ENCODE measurements at places on chromosomes 1 and 21.

GRCh38 chr1:14616632-14617396, 18.3 kb downstream of the KAZN start:
- DNase-seq = no peak

DNA sequence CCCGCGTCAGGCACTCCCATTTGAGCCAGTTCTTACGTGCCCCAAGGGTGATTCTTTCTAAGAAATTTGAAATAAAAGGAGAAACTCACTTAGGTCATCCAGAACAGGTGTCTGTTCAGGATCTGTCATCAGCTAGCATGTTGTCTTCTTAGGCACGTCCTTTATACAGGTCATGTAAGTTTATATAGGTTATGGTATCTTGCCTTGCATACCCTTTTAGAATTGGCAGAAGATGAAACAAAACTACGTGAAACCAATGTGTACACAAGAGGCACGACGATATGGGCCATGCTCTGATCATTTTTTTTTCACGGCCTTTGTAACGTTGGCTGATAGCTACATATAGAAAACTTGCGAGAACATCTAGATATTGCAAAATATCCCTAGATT, 579 bp upstream of the GTF2B start:
- DNase-seq = no peak

- DNase-seq = no peak
These were observed 91.5 kb downstream of the UROD start for GRCh38 chr1:45103534-45103933.

GRCh38 chr1:185467122-185467521, 150.1 kb upstream of the IVNS1ABP start:
- DNase-seq = no peak

DNA sequence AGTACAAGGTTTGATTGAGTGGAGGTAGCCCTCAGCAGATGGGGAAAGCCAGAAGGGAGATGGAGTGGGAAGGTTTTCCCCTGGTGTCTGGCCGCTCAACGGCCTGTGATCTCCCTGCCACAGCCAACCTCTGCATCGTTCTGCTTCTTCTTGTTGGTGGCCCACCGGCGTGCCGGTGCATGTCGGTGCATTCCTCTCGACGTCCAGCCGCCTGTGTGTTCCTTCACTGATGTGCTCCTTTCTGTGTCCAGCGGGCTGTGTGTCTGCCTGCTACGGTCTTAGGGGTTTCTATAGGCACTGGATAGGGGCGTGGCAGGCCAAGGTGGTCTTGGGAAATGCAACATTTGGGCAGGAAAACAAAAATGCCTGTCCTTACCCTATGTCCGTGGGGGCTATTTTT, 101.0 kb downstream of the XPR1 start:
- no peak for DNase-seq

GRCh38 chr1:78319603-78320002, 171.2 kb upstream of the PTGFR start:
- no peak for DNase-seq

GRCh38 chr1:173009597-173009996, 41.1 kb downstream of the TNFSF18 start:
- no peak for DNase-seq

DNA sequence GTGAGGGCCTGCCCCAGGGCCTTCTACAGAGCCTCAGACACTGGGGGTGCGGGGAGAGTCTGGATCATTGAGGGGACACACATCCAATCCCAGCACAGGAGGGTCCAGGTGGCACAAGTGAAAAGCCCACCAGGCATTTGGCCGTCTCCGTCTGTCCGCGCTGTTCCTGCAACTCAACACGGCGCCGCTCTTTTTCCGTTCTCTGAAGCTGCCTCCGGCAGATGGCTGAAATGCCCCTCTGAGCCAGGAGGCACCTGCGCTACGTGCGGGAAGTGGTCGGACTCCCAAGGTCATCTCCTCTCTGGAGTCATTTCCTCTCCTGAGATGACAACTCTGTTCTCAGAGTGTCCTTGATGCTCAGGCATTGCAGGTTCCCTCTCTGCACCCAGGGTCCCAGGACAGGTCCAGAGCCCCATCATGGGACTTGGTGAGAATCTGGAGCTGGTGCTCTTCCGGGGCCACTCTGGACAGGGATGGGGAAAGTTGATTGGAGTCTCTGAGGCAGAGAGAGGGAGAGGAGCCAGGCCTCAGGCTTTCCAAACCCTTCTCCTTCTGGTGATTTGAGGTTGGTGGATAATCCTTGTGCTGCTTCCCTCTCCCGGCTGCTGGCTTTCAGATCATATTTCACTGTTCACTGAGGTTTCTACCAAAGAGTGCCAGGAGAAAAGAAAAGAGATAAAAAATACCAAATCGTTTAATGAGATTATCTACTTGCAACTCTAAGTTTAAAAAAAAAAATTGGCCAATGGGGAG, 14.0 kb upstream of the MIXL1 start:
- DNase-seq = no peak

DNA sequence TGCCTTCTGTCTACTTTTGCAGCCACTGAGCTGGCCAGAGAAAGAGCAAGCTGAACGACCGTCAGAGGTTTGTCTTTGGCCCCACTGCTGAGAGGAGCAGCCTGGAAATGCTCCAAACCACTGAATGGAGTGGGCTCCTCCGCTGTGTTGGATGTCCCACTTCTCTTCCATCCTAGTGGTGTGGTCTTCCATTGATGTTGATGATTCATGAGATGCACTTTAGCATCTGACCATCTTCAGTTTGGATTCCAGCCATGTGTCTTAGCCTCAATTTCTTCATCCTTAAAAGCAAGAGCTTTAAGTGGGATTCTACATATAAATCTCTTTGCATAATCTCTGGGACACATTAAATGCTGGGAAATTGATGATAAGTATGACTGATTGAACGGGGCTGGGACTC, 276.9 kb downstream of the SIPA1L2 start:
- DNase-seq = no peak

DNA sequence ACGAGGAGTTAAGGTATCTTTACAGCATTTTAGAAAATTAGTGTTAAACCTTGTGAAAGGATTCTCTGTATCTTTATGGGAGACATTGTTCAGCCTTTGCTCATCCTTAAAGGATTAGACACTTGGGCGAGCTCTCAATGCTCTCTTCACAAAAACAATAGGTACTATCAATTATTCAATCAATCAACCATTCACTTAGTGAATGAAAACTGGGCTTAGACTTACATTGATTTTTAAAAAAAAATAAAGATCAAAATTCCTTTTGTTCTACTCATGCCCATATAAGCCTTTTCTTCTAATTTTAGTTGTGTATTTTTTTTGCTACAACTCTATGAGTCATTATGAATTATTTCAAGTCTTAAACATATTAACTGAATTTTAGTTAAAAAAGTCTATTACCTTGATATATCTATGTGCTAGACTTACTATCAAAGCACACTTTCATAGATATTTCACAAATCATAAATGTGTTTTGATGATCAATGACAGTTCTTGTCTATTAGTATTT, 181.2 kb downstream of the DPYD start:
- no peak for DNase-seq
